ENCODE measurements at places on chromosomes 12 and 14.

DNA sequence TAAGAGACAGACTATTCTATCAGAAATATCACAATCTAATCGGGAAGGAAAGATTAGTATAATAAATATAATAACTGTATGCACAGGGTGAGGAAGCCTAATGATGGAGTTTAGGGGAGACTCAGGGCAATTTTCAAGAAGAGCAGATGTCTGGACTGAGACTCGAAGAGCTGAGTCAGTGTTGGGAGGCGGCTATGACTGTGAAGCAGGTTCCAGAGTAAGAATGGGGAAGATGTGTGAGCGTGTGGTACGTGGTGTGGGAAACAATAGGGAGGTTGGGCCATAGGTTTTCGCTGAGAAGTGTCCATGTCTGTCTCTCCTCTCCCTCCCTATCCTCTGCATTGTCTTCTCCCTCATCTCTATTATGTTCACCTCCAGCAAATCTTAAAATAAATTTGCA, 85.6 kb downstream of the LMO3 start:
- DNase-seq, result peak; percentile 17

- DNase-seq, result peak; percentile 77
Observed at GRCh38 chr12:15757553-15758255, 31.5 kb downstream of the EPS8 start.

- DNase-seq, result no peak
Observed at GRCh38 chr12:103198499-103198898, 241.0 kb downstream of the ASCL1 start.

DNA sequence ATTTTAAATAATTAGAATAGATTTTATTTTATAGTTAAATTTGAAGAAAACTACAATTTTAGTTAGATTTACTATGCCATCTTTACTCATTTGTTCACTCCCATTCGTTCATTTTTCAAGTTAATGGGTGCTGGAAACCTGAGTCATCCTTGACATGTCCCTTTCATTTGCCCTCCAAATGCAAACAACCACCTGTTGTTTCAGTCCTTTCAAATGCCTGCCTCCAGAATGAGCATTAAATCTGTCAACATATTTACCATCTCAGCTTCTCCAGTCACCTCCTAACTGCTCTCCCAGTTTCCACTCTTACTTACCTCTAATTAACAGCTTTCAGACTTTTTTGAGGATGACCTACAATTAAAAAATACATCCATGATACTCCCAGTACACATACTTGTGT, 375.5 kb downstream of the RAD51B start:
- no peak for DNase-seq

GRCh38 chr12:78697817-78698415, 166.7 kb upstream of the SYT1 start:
- DNase-seq, result no peak

DNA sequence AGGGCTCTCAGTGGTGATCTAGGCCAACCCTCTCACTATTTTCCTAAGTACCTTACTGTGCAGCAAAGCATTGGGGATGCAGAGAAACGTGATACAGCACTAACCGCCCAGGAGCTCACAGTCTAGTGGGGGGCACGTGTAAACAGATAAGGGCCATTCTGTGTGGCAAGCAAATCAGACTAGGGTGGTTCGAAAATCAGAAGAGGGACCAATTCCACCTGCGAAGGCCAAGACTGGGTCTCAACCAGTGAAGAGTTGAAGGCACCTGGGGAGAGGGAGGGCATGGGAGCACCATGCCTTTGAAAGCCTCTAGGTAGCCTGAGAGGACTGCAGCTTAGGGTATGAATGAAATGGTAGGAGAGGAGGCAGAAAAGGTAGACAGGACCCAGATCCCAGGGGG, 2.2 kb downstream of the PITPNM2 start:
- DNase-seq, result no peak
